ENCODE measurements at places on chromosomes 4 and X. TPM values are rescaled to one million over a fixed set of nuclear protein-coding genes. Genes with fewer than 3 reads are reported as not detected.

The TIGD4 gene
- total RNA-seq: 1.0 TPM

GRCh38 chr4:121686255-121686654 lies 10.5 kb downstream of the ANXA5 start:
- H3K27ac ChIP-seq: no peak overlapping the region
- H3K4me3 ChIP-seq: no peak overlapping the region
- H3K27me3 ChIP-seq: no peaks in the 10 kb centered on the region

- H3K4me3 ChIP-seq: no peak overlapping the region
- no peaks in the 10 kb centered on the region for H3K4me1 ChIP-seq
- H3K27ac ChIP-seq: no peak overlapping the region
Observed at GRCh38 chrX:150587585-150588503, 19.4 kb downstream of the MTM1 start.

The GEMIN8 gene
- total RNA-seq: 15.8 TPM

DNA sequence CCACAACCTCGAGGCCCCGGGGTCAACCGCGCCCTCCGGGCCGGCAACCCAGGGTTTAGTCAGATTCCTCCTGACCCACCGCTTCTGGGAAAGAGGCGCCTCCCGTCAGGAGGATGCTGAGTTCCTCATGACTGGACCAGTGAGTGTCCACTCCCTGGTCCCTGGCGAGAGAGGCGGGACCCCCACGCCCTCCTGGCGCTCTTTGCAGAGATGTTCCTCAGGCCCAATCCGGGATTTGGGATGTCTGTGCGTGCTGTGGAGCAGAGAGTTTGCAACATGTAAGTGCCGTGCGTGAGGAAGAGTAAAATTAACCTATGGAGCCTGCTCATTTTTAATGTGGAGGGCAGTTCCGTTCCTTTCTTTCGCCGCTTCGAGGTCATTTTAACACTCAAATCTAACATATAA lies 824 bp upstream of the UGDH start:
- H3K4me1 ChIP-seq: peaks cover 23% of the 10 kb centered on the region
- H3K27me3 ChIP-seq: no peaks in the 10 kb centered on the region
- DNase-seq: no peak
- peaks cover 4% of the 10 kb centered on the region for H3K36me3 ChIP-seq
- H3K4me3 ChIP-seq: peak overlapping the region; percentile 98

- no peak overlapping the region for H3K27ac ChIP-seq
- H3K4me1 ChIP-seq: no peaks in the 10 kb centered on the region
- H3K4me3 ChIP-seq: no peak overlapping the region
- H3K36me3 ChIP-seq: no peaks in the 10 kb centered on the region
- DNase-seq: no peak
- H3K27me3 ChIP-seq: no peaks in the 10 kb centered on the region
Observed at GRCh38 chr4:187027272-187027671, 303.6 kb upstream of the FAT1 start.

- H3K27ac ChIP-seq: no peak overlapping the region
- peaks cover 4% of the 10 kb centered on the region for H3K27me3 ChIP-seq
- no peak overlapping the region for H3K4me3 ChIP-seq
- H3K4me1 ChIP-seq: no peaks in the 10 kb centered on the region
Observed at GRCh38 chr4:7705062-7705461, 234.6 kb downstream of the AFAP1 start.

The TKTL2 gene
- total RNA-seq: 0.18 TPM
